Vagina (tissue), 2 donors: ENCODE measurements at places on chromosomes 6 and 20.
A peak's percentile ranks its signal among the peaks of the same experiment; 100 is the strongest.

- peaks cover 8% of the 10 kb centered on the region for H3K4me1 ChIP-seq
- DNase-seq, result no peak
- no peak overlapping the region for H3K4me3 ChIP-seq
- H3K36me3 ChIP-seq, result no peaks in the 10 kb centered on the region
- H3K27me3 ChIP-seq, result no peaks in the 10 kb centered on the region
These were observed 114.1 kb downstream of the KIF16B start for GRCh38 chr20:16459019-16459700.

DNA sequence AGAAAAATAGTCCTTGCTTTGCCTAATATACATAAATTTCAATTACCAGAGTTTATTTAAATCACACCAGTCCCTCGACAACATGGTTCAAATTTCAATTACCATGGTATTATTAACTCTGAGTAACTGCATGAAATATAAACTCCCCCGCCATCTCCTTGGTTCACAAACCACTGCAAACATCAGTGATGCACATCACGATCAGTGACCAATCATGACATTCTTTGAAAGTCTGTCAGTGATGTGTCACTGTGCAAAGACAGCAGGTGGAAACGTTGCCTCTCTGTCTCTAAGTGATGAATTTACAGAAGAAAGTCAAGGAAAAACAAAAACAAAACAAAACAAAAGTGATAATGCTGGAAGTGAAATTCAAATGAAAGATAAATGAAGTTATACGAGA, 86.7 kb downstream of the TASP1 start:
- no peaks in the 10 kb centered on the region for H3K4me1 ChIP-seq
- no peak overlapping the region for H3K27ac ChIP-seq
- H3K4me3 ChIP-seq, result no peak overlapping the region
- H3K36me3 ChIP-seq, result no peaks in the 10 kb centered on the region

- H3K4me1 ChIP-seq, result no peaks in the 10 kb centered on the region
- no peak for DNase-seq
- H3K36me3 ChIP-seq, result no peaks in the 10 kb centered on the region
- H3K4me3 ChIP-seq, result no peak overlapping the region
- no peak overlapping the region for H3K27ac ChIP-seq
These were observed 106.8 kb upstream of the HS3ST5 start for GRCh38 chr6:114449659-114450058.

GRCh38 chr6:165906-166305, 126.4 kb upstream of the DUSP22 start:
- no peaks in the 10 kb centered on the region for H3K4me1 ChIP-seq
- H3K27ac ChIP-seq, result no peak overlapping the region
- DNase-seq, result no peak
- H3K4me3 ChIP-seq, result no peak overlapping the region
- no peaks in the 10 kb centered on the region for H3K27me3 ChIP-seq

DNA sequence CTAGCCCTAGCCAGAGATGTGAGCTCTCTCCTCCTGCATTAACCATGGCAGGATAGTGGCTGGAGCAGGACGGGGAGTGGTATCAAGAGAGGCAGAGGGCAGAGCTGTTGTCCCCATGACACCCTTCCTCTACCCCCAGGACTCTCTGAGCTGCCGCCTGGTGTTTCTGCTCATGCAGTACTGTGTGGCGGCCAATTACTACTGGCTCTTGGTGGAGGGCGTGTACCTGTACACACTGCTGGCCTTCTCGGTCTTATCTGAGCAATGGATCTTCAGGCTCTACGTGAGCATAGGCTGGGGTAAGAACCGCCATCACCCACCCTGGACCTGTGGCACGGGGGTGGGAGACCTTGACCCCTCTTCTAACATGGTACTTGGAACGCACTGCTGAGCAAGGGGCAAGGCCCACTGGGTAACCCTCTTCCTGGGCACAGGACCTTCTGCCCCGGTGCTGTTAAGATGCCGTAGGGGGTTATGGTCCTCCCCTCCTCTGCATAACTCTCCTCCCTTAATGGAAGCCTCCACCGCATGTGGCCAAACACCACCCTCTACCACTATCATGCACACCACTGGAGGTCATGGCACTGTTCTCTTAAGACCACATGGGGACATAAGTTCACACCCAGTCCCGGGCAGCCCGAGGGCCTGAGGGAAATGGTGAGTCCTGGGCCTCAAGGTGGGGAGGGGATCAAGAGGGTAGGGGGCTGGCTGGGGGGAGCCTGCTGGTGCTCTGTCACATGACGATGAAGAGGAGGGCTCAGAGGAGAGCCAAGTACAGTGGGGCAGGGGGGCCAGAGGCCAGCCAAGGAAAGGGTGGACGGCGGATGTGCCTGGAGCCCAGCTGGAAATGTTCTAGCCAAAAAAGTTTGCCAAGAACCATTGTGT, 25.1 kb downstream of the GLP1R start:
- no peak overlapping the region for H3K4me3 ChIP-seq
- H3K27ac ChIP-seq, result no peak overlapping the region
- DNase-seq, result no peak
- H3K4me1 ChIP-seq, result no peaks in the 10 kb centered on the region
- H3K36me3 ChIP-seq, result no peaks in the 10 kb centered on the region

DNA sequence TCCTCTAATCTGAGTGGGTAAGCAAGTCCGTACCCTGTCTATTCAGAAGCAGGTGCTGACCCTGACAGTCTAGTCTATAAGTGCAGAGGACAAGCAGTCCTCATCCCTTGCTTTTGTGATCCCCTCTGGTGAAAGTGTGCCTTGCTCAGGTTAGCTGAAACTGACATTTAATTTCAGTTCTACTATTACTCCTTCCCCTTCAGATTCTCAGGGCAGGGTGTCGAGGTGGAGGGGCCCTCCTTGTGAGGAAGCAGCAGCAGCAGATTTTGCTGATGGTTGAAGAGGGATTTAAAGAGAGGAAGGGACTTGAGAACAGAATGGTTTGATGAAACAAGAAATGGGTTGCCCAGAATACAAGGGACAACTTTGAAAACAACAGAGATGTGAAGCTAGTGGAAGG, 309.3 kb downstream of the CLIC5 start:
- H3K36me3 ChIP-seq, result no peaks in the 10 kb centered on the region
- H3K27ac ChIP-seq, result no peak overlapping the region
- no peaks in the 10 kb centered on the region for H3K27me3 ChIP-seq
- no peaks in the 10 kb centered on the region for H3K4me1 ChIP-seq
- peak; percentile 37 for DNase-seq

GRCh38 chr6:147055821-147056392, 148.3 kb upstream of the STXBP5 start:
- no peaks in the 10 kb centered on the region for H3K27me3 ChIP-seq
- no peak overlapping the region for H3K27ac ChIP-seq
- no peaks in the 10 kb centered on the region for H3K4me1 ChIP-seq
- no peak overlapping the region for H3K4me3 ChIP-seq
- H3K36me3 ChIP-seq, result no peaks in the 10 kb centered on the region
